AG09309 (cell line): ENCODE measurements at places on chromosomes 12 and 14.

DNA sequence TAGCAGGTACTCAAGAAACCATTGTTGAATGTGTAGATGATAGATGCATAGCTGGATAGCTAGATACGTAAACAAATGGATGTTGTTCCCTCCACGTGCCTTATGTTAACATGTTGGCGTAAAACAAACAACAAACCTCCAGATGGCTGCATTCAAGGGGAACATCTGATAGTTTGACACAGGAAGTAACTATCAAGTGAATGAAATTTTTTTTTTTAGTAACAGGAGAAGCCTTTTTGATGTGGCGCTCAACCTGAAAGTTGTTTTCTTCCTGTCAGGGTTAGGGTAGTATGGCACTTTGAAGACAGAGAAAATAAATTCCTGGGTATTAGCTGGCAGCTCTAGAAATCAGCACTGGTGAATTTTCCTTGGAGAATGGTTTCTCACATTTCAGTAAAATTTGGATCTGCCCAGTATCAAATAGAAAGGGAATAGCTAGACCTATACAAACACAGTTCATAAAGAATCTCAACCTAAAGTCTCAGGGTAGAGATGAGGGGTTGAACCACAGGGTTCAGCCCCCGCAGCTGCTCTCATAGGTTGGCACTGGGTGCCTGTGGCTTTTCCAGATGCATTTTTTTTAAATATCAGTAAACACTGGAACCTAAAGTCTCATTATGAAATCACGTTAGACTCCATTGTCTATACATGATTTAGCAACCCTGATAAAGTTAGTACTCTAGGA, 18.8 kb upstream of the RAP1B start:
- no peak for DNase-seq

GRCh38 chr14:57413849-57414248, 23.5 kb downstream of the NAA30 start:
- no peak for DNase-seq

DNA sequence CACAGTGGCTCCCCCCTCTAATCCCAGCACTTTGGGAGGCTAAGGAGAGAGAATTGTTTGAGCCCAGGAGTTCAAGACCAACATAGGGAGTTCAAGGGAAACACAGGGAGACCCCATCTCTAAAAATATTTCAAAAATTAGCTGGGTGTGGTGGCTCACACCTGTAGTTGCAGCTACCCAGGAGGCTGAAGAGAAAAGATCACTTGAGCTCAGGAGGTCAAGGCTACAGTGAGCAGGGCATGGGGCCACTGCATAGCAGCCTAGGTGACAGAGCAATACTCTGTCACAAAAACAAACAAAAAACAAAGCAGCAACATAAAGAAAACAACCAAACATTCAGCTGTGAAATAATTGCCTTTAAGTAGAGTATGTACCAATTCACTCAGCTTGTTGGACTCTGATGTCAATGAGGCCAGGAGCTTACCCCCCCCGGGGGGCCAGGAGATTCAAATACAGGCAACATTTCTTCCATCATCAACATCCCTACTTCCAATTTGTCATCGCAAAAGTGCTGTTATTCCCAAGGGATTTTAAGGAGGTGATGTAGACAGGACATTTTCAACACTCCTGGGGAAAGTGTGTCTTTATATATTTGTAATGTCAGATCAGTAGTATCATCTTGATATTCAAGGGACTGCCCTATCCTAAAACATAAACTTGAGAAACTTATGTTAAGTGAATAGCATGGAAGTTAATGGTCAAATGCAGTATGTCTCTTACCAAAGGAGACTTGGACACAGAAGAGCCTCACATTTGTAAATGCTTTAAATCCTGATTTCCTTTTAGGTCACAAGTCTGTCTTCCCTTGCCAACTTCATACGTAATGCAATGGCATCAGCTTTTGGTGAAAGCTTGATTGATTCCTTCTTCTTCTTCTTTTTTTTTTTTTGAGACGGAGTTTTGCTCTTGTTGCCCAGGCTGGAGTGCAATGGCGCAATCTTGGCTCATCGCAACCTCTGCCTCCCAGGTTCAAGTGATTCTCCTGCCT, 40.6 kb upstream of the AEBP2 start:
- no peak for DNase-seq

DNA sequence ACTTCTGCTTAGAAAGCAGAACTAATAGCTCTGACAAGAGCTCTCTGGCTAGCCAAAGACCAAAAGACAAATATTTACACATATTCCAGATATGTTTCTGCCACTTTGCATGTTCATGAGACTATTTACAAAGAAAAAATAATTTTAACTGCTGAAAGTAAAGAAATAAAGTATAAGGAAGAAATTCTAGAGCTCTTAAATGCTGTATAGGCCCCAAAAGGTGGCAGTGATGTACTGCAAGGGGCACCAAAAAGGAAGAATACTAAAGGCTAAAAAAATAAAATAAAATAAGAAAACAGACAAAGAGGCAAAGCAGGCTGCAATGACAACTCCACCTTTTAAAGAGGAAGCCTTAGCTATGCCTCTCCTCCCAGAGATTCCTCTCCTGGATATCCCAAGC, 23.0 kb downstream of the KLRK1 start:
- no peak for DNase-seq

GRCh38 chr12:126663304-126664094, 1598.3 kb downstream of the AACS start:
- no peak for DNase-seq
